Activated naive CD4-positive, alpha-beta T cell treated with anti-CD3 and anti-CD28 coated beads, Interleukin-2, amount 10 ng/mL, durations not matched to agents 7 days and 5 days (primary cell): ENCODE measurements at places on chromosomes 1 and 21.

DNA sequence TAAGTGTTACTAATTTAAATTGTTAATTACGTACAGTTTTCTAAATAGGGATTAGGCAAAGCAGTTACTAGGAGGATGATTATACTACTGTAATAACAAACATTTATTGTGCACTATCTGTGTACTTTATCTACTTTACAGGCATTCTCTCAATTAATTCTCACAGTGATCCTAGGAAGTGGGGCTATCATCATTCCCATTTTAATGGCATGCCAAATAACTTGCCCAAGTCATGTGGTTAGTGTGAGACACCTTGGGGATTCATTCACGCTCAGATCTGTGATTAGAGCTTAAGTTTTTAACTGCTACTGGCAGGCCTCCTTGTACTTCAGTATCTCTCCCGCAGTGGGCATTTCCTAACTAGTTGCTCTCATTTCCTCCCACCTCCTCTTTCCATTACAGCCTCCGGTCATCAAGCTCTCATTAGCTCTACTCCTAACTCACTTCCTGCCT lies 11.5 kb downstream of the PHLDA3 start:
- no peak for DNase-seq

- no peak for DNase-seq
Observed at GRCh38 chr1:114702737-114703136, 7.4 kb upstream of the AMPD1 start.

DNA sequence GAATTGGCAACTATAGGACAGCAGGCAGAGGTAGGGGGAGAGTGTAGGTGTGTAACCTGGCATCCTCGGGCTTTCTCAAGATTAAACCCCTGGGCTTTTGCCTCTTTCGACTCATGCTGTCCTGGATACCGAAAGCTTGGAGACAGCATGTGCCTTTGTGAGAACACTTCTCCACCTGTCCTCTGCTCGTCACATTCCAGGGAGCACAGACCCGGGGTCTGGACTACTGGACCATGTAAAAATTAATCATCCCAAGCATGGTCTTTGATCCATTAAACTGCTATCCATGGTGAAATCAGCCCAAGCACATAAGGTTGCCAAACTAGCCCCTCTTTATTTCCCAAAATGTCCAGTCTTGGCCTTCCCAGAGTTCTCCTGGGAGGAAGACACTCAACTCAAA lies 9.0 kb upstream of the RNF186 start:
- DNase-seq = no peak

- no peak for DNase-seq
Observed at GRCh38 chr1:42691157-42691498, 8.9 kb downstream of the YBX1 start.

- DNase-seq = no peak
Observed at GRCh38 chr1:22212400-22213233, 69.7 kb upstream of the WNT4 start.

GRCh38 chr1:210092366-210092765 lies 140.2 kb upstream of the SERTAD4 start:
- no peak for DNase-seq

- no peak for DNase-seq
Observed at GRCh38 chr21:34280389-34280795, 83.4 kb upstream of the KCNE2 start.

DNA sequence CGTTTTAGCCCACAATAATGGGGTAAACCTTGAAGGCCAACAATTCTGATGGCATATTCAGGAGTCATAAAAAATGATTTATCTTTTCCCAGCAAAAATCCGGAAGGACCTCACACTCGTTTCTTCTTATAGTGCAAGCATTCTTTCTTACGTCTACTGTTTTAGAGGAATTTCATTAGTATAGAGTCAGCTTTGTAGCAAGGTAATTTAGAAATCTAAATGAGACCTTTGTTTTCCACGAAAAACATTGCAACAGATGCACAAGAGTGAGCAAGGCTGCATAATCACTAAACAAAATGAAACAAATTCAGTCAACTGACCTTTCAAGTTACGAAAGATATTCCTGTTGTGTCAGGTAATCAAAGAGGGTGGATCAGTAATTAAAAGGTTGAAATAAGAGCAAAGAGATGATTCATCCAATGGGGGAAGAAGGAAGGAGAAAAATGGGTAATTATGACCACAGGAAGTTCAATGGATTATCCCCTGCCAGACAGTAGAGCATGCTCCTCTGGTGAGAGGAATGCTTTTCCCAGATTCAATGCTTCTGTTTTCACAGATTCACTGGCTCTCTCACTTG lies 560 bp upstream of the CSDE1 start:
- no peak for DNase-seq

DNA sequence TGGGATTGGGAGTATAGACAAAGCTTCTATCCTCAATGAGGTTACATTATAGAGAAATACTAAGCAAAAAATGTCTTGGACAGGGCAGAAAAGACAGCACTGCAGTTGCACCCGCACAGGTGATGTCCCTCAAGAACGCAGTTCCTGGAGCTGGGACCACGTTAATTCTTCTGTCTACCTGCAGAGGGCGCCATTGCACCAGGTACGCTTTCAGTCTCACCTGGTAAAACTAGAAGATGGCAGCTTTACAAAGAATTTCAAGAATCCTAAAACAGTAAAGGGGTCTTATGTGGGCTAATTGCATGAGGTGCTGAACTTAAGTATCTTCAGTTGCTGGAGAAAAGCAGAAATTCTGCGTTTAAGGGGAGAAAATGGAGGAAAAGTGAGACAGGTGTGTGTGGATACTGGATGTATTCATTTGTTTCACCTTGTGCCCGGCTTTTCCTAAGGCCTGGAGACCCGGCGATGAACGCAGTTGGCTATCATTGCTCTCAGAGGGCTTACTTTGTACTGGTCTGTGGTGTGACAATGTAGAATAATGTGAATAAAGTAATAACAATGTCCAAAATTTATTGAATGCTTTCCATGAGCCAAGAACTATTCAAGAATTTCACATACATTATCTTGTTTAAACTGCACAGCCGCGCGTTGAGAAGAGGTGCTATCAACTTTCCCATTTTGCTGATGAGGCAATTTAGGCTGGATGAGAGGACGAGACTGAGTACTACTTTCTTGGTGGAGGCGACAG lies 276.3 kb upstream of the GREM2 start:
- DNase-seq = peak; percentile 39

DNA sequence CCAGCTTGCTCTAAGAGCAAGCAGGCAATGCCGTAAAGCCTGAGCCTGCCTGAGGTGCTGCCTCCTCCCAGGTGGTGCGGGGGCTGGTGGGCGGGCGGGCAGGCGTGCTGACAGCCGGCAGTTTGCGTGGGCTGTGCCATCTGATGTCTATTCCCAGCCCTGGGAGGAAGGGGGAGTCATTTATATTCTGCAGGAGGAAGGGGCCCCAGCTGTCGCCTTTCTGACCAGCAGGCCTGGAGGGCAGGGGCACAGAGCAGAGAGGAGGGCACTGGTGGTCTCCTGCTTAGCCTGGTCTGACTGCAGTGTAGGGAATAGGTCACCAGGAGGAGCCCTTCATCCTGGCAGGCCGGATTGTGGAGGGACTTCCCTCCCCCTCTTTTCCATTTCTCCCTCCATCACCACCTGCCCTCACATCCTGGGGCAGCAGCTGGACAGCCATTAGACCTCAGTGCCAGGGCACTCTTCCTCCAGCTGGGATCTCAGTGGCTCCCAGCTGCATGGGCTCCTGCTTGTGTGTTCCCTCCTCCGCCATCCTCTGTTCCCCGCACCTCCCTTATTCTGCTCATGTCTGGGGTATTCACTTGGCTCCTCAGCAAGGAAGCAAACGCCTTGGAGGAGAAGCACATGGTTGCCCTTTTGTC lies 4.4 kb downstream of the CYB561D1 start:
- DNase-seq = peak; percentile 59

- DNase-seq = peak; percentile 72
Observed at GRCh38 chr1:204941421-204942338, 71.0 kb downstream of the NFASC start.

DNA sequence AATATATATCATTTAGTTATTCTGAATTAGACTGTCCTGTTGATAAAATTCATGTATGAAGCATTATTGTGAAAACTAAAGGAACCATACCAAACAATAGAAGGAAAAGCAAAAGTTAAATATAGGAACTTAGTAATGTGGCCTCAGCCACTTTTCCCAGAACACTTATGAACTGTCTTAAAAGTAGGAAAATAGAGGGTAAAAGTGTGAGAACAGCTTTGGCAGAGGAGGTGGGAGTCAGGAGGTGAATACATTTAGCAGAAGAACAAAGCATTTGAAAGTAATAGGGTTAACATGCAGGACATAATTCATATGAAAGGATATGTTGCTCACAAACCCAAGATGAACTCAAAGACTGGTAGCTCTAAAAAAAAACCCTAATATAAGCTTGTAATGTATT lies 121.9 kb downstream of the KCNT2 start:
- DNase-seq = no peak

GRCh38 chr1:37616330-37616729 lies 18.4 kb downstream of the RSPO1 start:
- no peak for DNase-seq

DNA sequence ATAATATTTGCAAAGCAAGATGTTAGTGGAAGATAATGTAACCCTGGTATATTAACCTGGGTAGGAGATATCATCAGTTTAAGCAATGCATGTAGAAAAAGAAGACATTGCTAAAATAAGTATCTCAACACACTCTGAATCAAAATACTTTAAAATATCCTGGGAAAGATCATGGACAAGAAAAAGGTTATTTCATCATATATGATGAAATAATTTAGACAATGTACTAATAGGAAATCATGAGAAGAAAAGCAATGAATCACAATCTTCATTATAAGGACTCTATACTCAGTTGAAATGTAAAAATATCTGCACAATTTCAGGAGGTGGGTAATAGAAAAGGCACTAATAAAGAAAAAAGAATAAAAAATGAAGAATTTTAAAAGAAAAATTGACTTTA lies 158.8 kb downstream of the KCNT2 start:
- DNase-seq = no peak

DNA sequence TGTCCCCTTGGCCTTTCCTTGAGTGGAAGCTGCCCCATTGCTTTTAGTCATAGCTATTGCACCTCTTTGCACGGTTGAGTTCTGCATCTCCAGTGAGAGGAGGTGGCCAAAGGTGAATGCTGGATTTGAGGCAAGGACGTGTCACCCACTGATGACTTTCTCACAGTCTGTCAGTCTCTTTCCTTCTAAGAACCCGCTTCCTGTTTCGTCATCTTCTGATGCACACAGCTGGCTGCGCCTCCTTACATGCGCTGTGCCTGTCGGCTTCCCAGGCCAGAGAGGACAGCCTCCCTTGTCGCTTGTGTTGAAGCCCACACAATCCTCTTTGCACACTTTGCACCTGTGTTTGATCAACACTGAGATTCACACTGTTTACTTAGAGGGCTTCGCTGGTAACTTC lies 41.8 kb upstream of the PWP2 start:
- peak; percentile 77 for DNase-seq

- DNase-seq = no peak
Observed at GRCh38 chr21:41254090-41254700, 62.4 kb upstream of the FAM3B start.

- DNase-seq = no peak
Observed at GRCh38 chr1:228272831-228273571, 65.2 kb downstream of the OBSCN start.

DNA sequence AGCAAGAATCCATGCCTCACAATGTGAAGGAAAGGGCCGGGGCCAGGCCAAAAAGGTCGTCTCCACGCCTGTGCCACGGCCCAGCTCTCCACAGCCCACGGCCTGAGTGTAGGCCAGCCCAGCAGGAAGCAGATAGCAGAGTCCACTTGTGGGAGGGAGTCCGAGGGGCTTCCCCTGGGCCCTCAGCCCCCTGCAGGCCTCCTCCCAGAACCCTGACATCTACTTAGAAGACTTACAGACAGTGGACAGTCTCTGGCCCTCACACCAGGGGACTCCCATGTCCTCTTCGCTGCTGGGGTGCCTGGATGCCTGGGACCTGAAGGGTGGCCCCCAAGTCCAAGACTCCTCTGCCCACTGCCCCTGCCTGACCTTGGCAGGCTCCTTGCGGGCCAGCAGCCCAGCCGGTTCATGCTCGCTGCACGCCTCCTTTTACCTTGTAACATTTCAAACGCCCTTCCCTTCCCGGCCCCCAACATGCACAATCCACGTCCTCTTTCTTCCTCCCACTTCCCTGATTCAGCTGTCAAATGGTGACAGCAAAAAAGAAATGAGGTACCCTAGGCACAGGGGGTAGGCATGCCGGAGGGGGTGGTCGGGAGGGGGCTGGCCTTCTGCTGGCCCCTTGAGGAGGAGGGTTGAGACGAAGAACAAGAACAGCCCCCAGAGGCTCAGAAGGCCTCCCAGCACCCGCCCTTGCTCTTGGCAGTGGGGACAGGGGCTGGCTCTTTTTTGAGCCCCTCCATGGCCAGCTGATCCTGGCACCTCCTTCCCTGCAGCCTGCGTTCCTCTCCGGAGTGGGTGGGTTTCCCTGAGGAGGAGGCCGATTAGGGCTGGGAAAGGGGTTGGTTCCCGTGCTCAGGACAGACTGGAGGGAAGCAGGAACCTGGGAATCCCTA lies 997 bp upstream of the PTPN7 start:
- no peak for DNase-seq

GRCh38 chr1:212485913-212486618 lies 53.3 kb downstream of the NENF start:
- DNase-seq = peak; percentile 14

DNA sequence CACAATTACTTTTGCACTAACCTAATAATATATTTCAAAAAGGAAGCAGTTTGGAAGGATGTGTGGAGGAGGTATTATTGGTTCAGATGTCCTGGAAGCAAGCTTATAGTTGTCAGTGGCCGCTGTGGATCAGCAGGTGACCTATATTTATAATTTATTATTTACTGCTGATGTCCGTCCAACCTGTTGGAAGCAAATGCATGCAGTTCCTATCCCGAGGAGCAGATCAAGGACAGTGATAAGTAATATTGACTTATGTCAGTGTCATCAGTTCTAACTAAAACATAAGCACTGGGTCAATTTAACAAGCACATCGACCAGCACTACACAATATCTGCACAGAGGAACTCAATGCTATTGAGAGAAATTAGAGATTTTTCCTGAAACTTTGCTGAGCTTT lies 270.1 kb downstream of the BRINP2 start:
- no peak for DNase-seq

GRCh38 chr1:66413136-66413837 lies 120.7 kb upstream of the SGIP1 start:
- DNase-seq = no peak

- DNase-seq = no peak
Observed at GRCh38 chr1:160674415-160674814, 27.6 kb upstream of the SLAMF1 start.

DNA sequence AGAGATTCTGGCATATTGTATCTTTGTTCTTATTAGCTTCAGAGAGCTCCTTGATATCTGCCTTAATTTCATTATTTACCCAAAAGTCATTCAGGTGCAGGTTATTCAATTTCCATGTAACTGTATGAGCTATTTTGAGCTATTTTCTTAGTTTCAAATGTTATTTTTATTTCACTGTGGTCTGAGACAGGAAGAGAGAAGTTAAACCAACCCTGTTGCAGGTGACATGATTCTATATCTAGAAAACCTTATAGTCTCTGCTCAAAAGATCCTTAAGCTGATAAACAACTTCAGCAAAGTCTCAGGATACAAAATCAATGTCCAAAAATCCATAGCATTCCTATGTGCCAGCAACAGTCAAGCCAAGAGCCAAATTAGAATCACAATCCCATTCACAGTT lies 1644.0 kb upstream of the B3GALT2 start:
- DNase-seq = no peak
